ENCODE measurements at places on chromosomes 13 and 19. TPM values are rescaled to one million over a fixed set of nuclear protein-coding genes. Genes with fewer than 3 reads are reported as not detected.

DNA sequence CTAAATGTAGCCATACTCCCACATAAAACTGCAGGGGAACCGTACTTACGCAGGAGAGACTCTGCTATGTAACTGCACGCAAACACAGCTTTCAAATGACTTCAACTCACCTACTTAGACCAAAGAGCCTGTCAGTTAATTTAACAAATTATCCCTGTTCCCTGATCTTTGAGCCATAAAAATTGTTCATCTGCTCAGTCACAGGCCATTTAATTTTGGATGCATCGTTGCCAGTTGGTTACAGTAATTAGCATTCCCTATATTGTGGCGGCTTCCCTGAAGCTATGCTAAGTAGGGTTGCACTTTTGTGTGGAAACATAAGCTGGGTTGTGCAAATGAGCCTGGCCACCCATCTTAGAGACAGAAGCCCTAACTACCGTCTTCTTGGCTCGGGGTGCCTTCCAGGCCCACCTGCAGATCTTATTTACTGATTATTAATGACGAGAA is 21.2 kb upstream of the OBI1 start:
- DNase-seq = no peak

DNA sequence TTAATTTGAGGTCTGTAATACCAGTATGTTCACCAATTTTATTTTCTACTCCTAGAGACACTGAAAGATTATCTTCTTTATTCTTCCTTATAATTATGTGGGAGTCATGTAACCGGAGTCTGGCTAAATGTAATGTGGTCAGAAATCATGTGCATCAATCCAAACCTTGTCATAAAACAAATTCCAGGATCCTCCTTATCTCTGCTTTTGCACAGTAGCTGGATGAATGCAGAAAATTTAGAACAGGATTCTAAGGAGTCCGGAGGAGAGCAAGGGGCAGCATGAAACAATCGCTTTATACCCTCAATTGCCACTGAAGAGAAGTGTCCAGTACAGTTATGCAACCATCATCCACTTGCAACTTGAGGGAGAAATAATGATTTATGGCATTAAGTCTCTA is 2674.7 kb upstream of the PCDH20 start:
- DNase-seq = no peak

- DNase-seq = no peak
Observed at GRCh38 chr13:102657630-102658029, 37.2 kb downstream of the METTL21C start.

DNA sequence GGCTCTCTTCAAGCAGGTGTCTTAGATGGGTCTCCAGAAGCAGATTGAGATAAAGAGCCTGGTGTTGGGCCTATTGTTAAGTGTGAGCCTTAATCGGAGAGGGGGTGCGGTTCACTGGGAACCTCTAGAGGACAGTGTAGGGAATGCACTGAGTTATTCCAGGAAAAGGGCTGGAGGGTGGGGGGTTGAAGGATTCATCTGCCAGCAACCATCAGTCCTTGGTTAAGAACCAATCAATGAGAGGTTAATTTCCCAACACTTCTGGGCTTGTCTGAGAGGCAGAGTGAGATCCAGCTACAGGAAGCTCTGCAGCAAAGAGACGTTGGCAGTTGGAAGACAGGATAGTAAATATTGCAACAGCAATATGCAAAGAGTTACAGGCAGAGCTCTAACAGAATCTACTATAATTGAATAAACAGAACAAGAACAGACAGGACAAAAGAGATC is 28.7 kb downstream of the CYP4F2 start:
- DNase-seq = no peak

GRCh38 chr13:102877303-102877702 is 31.5 kb downstream of the ERCC5 start:
- DNase-seq = peak; percentile 54

DNA sequence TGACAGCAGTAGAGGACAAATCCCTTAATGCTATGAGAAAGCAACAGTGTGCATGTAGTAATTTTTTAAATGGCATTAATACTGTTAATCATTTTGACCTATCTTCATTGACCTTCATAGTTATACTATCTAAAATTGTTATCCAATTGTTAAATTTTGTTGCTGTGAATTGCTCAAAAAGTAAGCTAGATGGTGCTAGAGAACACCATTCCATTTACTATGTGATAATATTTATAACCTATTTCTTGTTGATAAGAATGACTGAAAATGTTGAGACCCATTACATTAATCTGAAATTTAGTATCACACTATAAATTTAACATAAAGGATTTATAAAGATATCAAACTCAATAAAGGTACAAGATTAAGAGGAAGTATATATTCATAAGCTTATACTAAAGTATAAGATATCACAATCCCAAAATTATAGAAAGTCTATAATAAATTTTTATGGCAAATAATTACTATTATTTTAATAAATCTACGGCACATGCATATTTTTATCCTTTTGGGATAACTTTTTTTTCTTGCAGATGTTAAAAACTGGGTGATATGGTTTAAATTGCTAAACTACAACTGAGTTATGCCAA is 1573.3 kb downstream of the PCDH9 start:
- no peak for DNase-seq

The OR4F17 gene
- not detected for total RNA-seq

The CGB1 gene
- not detected for total RNA-seq

The FUT3 gene
- total RNA-seq = not detected
